ENCODE measurements at places on chromosomes 3 and 15.

- DNase-seq, result no peak
Observed at GRCh38 chr3:184081116-184081830, 15.6 kb upstream of the HTR3E start.

- no peak for DNase-seq
Observed at GRCh38 chr3:56323986-56324420, 144.3 kb downstream of the ERC2 start.

GRCh38 chr3:40649346-40649745 lies 124.6 kb downstream of the ZNF621 start:
- no peak for DNase-seq

DNA sequence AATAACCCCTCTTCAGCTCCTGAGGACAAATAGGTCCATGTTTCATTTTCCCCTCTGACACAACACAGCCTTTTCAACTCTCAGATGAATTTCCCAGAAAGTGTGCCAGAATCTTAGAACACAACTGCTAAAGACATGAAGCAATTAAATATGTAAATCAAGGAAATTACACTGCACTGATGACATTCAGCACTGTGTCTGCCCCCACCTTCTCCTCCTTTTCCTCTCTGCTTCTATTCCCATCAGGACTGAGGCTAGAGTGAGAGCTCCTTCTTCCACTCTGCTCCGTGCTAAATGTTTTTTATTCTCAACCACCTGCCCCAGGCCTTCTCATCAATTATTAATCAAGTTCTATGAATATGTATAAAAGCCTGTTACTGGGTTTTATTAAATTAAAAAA lies 596.1 kb downstream of the TUSC7 start:
- DNase-seq, result no peak

- peak; percentile 30 for DNase-seq
Observed at GRCh38 chr3:88149101-88149508, 654 bp upstream of the C3orf38 start.

DNA sequence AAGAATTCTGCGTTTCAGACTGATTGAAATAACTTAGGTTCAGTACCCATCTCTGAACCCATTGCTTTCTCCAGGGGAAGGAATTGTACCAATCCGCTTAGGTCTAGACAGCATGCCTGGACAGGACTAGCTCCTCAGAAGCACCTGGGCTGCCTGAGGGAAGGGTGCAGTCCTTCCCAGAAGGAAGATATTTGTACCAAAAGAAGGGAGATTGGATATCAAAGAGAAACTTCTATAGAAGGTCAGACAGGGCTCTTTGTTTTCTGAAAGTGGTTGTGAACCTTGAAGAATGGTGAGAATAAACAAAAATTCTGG lies 133.8 kb upstream of the LRTM1 start:
- no peak for DNase-seq

DNA sequence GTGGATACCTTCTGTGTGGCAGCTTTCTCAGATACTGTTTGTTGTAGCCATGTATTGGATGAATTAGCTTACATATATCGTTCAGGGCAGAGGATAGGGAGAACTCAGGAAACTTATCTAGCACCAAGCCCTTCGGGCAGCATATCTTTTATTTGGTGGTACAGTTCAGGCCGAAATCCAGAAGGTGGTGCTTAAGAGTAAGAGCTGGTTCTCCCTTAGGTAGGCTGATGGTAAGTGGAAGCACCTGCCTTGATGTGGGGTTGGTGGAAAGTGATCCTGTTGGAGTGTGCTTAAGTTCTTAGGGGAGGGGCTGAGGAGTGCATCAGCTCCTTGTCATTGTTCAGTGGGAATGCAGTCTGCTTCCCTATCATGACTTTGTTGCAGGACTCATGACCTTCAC lies 187.5 kb downstream of the DOCK3 start:
- no peak for DNase-seq

DNA sequence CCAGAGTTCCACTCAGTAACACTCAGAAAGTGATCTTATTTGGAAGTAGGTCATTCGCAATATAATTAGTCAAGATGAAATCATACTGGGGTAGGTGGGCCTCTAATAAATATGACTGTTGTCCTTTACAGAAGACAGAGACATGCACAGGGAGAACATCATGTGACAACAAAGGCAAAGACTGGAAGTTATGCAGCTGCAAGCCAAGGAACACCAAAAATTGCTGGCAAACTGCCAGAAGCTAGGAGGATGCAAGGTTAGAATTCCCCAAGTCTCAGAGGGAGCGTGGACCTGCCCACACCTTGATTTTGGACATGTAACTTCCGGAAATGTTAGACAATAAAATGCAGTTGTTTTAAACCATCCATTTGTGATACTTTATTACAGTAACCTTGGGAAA lies 471.5 kb upstream of the AGTR1 start:
- no peak for DNase-seq

GRCh38 chr3:16053794-16054193 lies 120.7 kb upstream of the GALNT15 start:
- DNase-seq, result no peak

DNA sequence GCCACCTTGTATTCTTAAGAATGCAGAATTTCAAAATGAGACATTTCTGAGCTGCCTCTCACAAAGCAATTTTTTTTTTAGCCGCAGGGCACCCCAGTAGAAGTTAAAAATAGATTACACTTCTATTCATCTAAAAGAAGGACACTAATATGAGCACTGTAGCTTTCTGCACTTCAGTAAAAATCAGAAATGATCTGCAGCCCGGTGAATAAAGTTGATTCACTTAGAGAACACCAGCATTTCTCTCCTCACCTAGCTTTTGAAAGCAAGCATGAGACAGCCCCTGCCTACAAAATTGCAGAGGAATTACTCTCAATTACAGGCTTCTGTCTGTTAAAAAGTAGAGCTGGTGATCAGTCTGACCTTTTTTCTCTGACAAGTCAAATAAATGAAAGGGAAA lies 1062.4 kb downstream of the FHIT start:
- no peak for DNase-seq

- DNase-seq, result no peak
Observed at GRCh38 chr3:19347671-19348070, 199.4 kb downstream of the KCNH8 start.

GRCh38 chr3:102089239-102089638 lies 239.9 kb downstream of the NFKBIZ start:
- no peak for DNase-seq

GRCh38 chr3:141484701-141485287 lies 2.0 kb upstream of the RASA2 start:
- DNase-seq, result no peak

- DNase-seq, result no peak
Observed at GRCh38 chr15:78461171-78461888, 23.3 kb downstream of the IREB2 start.

All from NCI-H1092 (cell line).